ENCODE measurements at places on chromosomes 16 and 17.

DNA sequence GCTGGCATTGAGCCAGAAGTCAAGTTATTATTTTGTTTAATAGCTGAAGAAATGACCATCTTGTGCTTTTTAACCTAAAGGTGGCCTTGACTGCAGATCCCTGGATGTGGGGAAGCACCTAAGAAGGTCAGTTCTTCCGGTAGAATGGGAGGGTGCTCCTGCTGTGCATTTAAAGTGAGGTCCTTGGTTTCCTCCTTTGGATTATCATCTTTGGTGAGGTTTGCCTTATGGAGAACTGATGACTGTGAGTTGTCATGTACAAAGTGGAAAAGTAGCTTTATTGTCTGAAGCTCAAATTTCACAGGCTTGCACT is 66.5 kb downstream of the PCTP start:
- no peak for DNase-seq

DNA sequence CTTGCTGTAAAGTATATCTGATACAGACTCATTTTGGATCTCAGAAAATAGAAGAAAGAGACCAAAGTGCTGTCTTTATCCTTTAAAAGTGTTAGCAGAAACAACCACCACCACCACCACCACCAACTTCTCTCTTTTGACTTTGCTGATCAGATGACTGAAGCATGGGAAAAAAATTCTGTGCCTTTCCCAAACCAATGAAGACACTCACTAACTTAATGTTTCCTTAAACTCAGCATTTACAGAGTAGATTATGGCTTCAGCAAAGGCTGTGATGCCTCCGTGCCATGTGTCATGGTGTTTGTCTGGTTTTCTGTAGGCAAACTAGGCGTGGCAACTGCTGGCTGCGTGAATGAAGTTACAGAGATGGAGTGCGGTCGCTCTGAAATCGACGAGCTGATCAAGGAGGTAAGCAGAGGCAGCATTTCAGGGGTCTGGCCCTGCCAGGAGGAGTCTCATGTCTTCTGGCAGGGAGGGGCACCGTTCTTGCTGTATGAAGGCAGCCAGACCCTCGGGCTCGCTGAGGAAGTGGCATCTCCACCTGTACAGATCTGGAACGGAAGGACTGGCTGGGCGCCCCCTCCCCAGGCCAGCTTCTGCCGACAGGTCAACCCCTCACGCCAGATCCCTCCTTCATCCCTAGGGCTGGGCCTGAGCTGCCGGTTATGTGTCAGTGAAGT is 12.4 kb downstream of the IRF8 start:
- DNase-seq, result no peak

GRCh38 chr16:10976634-10977033 is 32.3 kb downstream of the CLEC16A start:
- DNase-seq, result no peak

DNA sequence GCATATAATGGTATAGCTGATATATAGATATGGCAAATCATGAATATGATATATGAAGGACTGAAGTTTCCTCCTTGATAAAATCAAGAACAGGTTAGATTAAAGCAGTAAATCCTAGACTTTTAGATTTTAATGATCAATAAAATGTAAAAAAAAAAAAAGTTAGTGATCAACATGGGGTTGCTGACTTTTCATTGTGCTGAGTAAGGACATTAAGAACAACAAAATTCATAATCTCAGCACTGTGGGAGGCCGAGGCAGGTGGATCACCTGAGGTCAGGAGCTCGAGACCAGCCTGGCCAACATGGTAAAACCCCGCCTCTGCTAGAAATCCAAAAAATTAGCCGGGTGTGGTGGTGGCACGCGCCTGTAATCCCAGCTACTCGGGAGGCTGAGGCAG is 10.4 kb upstream of the CHD3 start:
- DNase-seq, result no peak

- no peak for DNase-seq
These were observed 27.1 kb downstream of the MEOX1 start for GRCh38 chr17:43634591-43635125.

DNA sequence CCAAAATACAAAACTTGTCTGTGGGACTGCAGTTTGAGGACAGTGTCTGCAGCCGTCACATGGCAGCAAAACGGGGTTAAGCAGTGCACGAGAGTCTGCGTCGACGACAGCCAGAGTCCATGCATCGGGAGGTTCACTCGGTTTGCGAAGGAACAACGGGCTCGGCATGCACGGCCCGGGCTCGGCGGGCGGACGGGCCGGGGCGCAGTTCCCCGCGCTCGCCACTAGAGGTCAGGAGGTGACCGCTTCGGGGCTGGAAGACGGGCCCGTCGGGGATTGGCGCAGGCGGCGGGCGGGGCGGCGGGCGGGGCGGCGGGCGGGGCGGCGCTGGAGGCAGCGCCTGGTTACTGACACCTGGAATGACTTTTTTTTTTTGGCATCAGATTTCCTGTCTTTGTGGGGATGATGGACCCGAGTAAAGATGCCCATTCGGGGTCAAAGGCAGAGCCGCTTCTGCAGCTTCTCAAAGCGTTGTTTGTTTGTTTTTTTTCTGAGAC is 6.5 kb downstream of the SCGB1C2 start:
- DNase-seq, result peak; percentile 82

DNA sequence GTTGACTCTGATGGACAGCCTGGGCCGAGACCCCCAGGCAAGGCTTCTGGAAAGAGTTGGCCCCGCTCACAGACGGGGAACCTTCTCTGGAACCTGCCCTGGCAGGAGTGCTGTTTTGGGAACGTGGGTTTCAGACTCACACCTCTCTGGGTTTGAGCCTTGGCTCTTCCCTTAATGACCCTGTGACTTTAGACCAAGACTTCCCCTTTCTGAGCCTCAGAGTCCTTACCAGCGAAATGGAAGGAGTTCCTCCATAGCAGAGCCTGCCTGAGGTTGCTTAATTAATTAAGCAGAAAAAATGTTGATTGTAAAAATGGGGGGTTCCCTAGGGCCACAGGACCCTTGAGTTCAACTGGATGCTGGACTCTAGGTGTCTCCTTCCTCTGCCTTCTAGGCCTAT is 408.2 kb downstream of the SEC14L1 start:
- no peak for DNase-seq

DNA sequence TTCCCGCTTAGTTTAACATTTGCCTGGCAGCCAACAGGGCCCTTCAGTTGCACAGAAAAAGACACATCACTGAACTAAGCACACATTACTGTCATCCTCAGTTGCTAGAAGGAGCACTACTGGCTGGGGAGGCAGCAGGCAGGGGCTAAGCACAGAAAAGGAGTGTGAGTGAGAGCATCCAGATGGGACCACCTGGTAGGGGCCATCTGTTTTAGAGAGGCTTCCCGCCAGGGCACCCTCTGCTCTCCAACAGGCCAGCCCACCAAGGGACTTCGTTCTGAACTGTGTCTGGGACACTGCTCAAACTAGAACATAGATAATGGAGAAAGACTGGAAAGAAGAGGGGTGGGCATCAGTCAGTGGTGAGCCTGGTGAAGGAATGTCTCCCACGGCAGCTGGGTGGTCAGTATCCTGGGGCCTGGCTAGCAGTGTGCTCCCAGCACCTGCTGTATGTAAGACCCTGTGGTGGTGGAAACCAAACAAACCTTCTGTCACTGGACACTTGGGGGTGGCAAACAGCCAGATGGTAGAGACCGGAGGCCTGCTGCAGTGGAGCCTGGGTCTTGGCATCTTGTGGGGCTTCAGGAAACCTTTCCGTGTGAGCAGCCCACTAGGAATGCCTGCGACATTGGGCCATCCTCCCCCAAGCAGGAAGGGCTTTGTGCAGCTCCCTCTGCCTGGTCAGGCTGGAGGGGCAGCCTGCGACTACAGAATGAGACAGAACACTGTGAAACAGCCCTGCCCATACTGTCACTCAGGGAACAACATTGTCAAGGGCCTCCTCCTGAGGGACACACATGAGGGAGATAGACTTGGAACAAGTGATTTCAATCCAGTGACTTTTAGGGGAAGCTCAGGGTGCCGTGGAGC is 12.8 kb upstream of the RANGRF start:
- no peak for DNase-seq

- no peak for DNase-seq
These were observed 8.2 kb upstream of the CNGB1 start for GRCh38 chr16:57979006-57979585.

- DNase-seq, result no peak
These were observed 109.9 kb downstream of the SDK2 start for GRCh38 chr17:73534209-73534909.

DNA sequence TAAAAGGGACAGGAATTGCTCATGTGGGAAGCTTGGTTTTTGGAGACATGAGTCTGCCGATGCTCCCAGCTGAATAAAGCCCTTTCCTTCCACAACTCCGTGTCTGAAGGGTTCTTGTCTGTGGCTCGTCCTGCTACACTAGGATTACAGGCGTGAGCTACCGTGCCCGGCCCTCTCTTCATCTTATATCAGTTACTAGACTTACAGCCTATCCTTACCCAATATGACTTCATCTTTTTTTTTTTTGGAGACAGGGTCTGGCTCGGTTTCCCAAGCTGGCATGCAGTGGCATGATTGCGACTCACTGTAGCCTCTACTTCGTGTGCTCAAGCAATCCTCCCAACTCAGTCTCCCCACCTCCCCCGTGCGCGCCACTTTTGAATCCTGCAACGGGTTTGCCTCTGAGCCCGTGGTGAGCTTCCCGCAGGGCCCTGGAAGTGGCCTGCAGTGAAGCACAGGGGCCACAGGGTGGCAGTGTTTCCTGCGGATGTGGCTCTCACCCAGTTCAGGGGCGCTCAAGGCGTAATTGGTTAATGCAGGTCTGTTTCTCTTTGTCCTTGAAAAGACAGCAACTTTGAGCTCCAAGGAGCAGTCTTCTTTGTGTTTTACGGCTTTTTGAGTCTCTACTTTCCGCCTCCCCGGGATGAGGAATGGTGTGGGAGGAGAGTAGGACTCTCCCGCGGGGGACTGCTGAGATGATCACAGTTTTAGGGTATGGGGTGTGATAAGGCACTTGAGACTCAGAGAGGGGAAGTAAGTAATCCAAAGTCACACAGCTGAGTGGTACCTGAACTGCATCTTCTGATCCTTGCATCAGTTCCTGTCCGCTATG is 22.7 kb upstream of the GPRC5B start:
- DNase-seq, result peak; percentile 56

DNA sequence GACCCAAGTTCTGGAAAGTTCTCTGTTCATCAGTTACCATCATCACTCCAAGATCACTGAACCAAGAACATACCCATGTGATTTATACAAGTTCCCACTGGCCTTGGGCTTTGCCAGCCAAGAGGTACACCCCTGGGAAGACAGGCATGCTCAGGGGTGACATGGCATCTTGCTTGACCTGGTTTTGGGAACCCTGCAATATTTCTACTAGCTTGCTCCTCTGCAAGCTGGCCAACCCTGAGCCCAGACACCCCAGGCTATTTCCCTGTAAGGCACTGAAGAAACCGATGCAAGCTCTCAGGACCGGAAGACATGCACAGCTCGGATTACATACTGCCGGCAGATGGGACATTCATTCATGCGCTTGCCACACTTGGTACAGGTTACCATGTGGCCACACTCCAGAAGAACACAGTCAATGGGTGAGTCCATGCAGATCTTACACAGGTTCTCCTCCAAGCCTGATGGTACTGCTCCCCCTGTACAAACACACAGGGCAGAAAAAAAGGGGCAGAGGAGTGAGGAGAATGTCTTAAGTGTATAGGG is 31.4 kb downstream of the LIG3 start:
- DNase-seq, result no peak

DNA sequence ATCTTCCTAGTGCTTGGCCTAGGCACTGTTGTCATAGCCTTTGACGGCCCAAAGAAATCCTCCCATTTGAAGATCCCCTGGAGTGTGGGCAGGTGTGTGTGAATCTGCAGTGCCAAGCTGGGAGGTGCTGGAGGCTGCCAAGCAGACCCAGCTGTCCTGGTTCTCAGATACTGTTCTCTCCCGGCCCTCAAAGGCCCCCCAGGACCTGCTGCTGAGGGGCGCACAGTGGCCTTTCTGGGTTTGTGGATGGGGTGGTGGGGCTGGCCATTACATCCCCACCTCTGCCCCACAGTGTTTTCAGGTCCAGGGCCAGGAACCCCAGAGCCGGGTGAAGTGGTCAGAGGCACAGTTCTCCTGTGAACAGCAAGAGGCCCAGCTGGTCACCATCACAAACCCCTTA is 60.5 kb downstream of the MRC2 start:
- DNase-seq, result no peak

DNA sequence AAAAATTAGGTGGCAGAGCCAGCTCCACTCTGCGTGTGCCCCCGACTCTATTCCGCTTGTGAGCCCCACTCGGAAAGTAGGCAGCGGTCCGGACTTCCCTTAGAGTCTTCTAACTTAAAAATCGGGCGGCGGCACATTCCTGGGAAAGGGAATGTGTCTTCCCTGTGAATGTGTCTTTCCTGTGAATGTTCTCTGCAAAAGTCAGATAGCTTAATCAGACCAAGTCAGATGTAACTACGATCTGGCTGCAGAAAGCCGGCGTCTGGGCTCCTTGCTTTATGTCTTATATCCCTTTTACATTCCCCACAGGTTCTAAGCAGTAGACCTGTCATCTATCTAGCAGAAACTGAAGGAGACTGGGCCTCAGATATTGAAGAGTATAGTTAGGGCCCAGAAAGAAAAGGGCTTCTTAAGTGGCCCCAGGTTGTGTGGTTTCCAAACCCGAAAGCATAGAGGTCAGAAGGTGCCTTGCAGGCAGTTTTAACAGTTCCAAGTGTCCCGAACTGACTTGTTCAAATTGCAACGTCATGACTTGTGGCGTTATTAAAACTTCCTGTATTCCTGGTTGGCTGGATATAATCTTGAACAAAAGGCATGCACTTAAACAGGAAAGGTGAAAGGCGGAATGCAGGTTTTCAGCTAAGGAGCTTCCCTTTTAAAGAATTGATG is 601 bp downstream of the PHKB start:
- DNase-seq, result no peak

DNA sequence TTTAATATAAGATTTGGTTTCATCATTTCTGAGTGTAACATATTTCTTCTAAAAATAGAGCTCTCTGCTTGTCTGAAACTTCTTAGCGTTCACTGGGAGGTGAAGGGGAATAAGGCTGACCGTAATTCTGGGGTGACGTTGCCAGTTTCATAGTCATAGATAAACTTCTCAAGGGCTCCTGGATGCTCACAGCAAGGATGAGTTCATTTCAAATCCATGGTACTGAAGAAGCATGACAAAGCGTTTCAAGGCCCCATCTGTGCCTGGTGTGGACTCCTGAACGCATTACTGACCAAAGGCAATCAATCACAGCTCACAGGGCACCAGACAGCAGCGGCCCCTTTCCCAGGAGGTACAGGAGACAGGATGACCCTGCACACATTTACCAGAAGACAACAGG is 12.0 kb upstream of the EVPL start:
- DNase-seq, result no peak

- no peak for DNase-seq
These were observed 94.5 kb downstream of the METRNL start for GRCh38 chr17:83173914-83174361.

- DNase-seq, result no peak
These were observed 10.5 kb downstream of the PDILT start for GRCh38 chr16:20393801-20394577.

GRCh38 chr17:5911919-5912318 is 158.3 kb upstream of the WSCD1 start:
- no peak for DNase-seq

- no peak for DNase-seq
These were observed 14.6 kb upstream of the CNGB1 start for GRCh38 chr16:57985204-57986181.

Data from activated CD4-positive, alpha-beta T cell treated with anti-CD3 and anti-CD28 coated beads for 24 hours (primary cell).